H4 (cell line): ENCODE measurements at places on chromosomes 7 and 10. TPM values are rescaled to one million over a fixed set of nuclear protein-coding genes. Genes with fewer than 3 reads are reported as not detected.

DNA sequence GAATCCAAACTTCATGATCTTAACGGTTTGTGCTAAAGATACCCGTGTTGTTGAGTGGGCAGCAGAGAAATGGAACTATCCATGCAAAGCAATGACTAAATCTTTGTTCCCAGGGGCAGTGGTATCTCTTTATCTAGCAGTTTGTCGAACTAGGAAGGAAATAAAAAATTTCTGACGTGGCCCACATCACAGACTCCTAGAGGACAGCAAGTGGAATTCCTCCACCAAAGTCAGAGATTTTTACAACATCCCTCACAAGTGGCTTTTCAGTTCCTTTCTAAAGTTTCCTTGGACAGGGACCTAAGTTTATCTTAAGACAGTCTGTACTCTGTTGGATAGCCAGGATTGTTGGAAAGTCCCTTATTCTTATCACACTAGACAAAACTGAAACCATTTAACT is 136.0 kb downstream of the RAPGEF5 start:
- no peak for DNase-seq

IRF5 gene
- total RNA-seq, result 2.6 and 8.0 TPM in 2 replicates

- no peak for DNase-seq
Observed at GRCh38 chr7:79241288-79242060, 212.0 kb downstream of the MAGI2 start.

- DNase-seq, result no peak
Observed at GRCh38 chr7:51111241-51111940, 205.2 kb downstream of the COBL start.

DNA sequence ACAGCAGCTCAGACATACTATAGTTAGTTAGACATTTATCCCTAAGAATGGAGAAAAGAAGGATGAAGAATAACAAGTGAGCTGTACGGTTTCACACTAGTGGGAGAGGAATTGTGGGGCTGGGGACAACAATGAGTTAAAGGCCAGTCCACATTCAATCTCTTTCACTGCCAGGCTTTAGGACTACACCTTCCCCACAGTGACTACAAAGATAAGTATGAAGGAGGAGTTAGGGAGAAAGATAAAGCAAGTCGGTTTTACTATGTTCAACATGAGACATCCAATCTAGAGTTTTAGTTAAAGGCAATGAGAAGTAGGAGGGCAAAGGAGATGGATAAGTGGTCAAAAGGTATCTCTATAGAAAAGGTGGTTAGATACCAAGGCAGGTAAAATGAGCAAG is 16.3 kb downstream of the ARHGAP12 start:
- no peak for DNase-seq

- DNase-seq, result no peak
Observed at GRCh38 chr10:13247784-13248183, 13.6 kb upstream of the UCMA start.

DNA sequence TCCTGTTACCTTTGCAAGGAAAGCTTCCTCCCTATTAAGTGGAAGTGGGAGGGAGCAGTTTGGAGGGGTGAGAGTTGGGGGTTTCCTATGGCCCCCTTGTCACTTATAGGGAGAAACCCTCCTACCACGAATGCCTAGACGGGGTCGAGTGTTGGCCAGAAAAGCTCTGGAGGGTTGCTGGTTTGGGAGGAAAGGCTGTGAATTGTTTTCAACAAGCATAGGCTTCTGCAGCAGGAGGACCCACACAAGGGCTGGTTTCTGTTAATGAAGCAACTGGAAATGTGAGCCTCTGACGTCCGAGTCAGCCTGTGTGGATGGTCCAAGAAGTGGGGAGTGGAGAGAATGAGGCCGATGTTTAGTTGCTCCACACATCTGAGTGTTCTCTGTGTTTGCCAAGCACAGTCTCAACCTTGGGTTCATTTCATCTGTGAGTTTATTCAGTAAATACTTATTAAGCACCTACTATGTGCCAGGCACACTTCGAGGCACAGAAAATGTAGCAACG is 37.3 kb upstream of the LEP start:
- no peak for DNase-seq

- peak; percentile 58 for DNase-seq
Observed at GRCh38 chr7:100694098-100694745, at the start of gene GIGYF1. Gene GIGYF1, minus strand, starts transcription at chr7:100694250. Its CDS starts 6,012 bp downstream, at chr7:100688238.

DNA sequence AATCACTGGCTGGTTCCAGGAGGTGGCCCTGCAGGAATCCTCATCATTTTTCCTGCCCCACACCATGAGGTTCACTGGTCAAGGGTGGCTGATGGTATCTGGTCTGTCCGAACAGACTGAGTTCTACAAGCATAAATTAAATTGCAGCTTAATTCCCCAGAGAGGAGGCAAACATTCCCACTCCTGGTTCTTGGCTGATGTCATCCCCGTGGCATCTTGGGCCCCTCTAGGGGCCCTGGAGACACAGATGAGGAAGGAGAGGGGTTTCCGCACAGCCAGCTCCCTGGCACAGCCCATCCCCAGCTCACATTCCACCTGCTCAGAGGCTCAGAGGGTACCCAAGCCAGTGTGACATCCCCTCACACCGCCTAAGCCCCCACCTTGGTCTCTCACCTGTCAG is 5.3 kb upstream of the KLRG2 start:
- no peak for DNase-seq

- no peak for DNase-seq
Observed at GRCh38 chr7:156380261-156380660, 260.3 kb upstream of the RNF32 start.
